ENCODE measurements at places on chromosomes 5 and 9. TPM values are rescaled to one million over a fixed set of nuclear protein-coding genes. Genes with fewer than 3 reads are reported as not detected.

GRCh38 chr9:133253268-133253667 lies 21.7 kb downstream of the ABO start:
- no peak for DNase-seq

DNA sequence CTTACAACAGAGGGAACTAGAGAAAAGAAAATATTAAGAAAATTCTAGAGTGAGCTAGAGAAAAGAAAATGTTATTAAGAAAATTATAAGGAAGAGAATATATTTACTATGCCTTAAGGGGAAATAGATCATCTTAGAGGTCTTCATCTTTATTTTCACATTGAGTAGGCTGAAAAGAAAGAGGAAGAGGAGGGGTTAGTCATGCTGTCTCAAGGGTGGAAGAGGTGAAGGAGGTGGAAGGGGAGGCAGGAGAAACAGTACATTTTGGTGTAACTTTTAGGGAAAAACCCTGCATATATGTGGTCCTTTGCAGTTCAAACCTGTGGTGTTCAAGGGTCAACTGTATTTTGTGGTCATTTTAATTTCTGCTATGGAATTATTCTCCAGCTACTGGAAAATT lies 46.6 kb downstream of the PPIP5K2 start:
- DNase-seq: no peak

GRCh38 chr9:71858102-71858798 lies 52.7 kb downstream of the ABHD17B start:
- DNase-seq: no peak

DNA sequence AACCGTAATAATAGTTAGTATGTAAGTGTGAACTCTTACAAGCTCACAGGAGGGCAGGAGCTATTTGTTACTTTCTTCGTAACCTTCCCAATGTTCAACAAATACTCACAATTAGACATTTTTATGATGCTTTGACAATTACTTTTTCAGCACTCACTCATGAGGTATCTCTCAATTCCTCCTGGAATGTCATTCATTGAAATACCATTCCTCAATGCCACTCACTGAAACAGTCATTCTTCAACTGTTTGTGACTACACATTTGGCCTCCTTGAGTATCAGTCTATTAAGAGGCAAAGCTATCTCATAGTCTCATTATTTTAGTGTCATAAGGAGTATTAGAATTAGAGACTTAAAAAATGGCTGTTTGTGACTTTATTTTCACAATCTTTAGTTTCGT lies 734.1 kb upstream of the DMAC1 start:
- no peak for DNase-seq

- peak; percentile 47 for DNase-seq
These were observed 59.2 kb downstream of the TNC start for GRCh38 chr9:115058684-115059315.

DNA sequence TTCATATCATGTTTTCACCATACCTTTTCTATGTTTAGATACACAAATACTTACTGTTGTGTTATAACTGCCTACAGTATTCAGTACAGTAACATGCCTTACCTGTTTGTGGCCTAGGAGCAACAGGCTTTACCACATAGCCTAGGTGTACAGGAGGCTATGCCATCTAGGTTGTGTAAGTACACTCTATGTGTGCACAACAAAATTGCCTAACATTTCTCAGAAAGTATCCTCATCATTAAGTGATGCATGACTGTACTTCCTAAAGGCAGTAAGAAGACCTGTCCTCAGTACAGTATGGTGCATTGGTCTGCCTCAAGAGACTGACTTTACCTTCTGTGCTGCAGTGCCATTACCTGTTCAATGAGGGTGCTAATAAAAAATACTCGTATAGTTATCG lies 7.9 kb downstream of the TXN start:
- DNase-seq: no peak

DNA sequence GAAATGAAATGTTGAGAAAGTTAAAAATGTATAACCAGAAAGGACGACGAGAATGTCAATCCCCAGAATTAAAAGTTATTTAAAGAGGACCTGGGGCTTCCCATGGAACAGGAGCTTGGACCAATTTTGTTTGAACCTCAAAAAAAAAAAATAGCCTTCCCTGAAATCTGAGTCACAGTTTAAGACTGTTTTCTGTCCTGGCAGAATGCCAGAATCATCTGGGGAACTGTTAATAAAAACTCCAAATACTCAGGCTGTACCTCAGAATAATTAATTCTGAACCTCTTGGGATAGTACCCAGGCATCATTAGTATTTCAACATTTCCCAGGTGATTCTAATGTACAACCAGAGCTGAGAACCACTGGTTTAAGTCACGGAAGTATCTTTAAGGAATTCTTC lies 102.2 kb upstream of the SLCO6A1 start:
- DNase-seq: no peak

DNA sequence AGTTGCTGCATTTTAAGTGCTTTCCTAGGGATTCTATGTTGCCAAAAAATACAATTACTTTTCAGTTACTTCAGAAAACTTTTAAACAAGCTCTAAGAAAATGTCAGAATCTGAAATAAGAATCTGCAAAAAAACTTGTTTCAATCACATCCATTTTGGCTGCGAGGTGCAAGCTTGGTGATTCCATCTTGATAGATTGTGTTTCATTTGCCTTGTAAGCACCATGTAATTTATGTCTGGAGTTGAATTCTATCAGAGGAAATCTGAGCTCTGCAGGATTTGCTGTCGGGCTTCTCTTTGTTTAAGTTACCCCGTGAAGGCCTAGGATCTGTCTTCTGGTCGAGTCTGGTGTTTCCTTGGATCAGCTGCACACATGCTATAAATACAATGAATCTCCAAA lies 40.4 kb upstream of the MAN2A1 start:
- DNase-seq: no peak

GRCh38 chr5:2752059-2752820 lies 763 bp upstream of the IRX2 start:
- no peak for DNase-seq

The OBP2B gene
- not detected for polyA plus RNA-seq

DNA sequence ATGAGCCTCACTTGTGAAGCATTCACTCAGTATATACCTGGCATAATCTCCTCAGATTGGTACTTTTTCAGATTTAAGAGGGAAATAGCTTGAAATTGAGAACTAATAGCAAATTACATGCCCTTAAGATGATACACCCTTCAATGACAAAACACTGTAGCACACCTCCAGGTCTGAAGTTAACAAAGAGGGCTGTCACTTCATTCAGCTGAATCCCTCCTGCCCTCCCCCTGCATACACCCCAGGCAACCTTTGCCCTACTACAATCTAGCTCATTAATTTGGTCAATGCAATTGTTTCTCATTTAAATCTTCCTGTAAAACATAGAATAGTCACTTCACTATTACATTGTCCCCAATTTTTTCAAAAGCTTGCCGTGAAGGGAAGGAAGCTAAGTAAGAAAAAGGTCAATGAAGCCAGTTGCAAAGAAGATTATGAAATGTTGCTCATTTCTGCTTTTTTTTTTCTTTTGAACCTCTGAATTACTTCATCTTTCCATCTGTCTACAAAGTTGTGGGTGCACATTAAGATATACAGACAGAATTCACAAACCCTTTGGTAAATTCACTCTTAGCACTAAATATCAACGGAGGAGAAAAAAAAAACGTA lies 294.8 kb upstream of the PTGER4 start:
- no peak for DNase-seq

The RC3H2 gene
- 11.5 TPM for polyA plus RNA-seq

DNA sequence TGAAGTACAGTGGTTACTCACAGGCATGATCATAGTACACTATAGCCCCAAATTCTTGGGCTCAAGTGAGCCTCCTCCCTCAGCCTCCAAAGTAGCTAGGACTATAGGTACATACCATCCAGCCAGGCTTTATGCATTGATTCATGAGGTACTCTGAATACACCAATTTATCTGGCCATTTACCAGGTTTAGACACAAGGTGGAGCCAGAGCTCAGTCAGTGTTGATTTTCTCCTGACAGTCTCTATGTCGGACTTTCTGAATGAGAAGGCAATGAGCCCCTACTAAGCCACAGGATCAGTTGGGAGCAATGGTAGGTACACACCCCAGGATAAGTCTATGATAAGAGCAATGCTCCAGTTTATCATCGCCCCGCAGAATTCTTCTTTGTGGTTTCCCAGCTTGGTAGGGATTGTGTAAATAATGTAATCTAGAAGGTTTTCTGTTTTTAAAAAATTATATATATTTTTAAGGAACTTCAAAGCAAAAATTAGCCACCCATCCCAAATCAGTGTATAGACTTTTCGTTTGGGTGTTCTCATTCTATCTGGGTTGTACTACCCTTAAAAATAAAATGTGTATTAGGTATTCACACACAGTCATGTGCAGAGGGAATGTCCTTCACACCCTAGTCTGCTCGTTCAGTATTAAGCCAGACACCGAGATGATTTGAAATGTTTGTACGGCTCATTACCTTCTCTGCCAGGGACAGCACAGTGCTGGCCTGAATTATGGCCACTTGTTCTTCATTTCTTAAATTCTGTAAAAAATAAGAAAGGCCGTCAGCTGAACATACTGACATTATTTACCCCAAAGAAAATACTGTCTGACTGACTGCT lies 118.4 kb upstream of the DPYSL3 start:
- no peak for DNase-seq

The TGFBI gene
- 44.1 TPM for polyA plus RNA-seq

DNA sequence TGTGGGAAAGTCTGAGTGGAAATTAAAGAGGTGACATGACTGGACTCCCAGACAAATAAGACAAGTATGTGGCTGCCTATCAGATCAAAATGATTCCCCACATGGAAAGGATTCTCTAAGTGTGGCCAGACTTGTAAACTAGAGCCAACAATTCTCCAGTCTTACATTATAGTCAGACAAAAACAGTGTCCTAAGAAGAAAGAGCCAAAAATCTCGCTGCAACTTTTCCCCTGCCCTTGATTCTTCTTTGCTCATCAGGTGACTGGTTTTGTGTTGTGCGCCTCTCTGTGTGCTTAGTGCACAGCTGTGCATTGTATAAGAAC lies 164.2 kb upstream of the TARS1 start:
- DNase-seq: no peak

DNA sequence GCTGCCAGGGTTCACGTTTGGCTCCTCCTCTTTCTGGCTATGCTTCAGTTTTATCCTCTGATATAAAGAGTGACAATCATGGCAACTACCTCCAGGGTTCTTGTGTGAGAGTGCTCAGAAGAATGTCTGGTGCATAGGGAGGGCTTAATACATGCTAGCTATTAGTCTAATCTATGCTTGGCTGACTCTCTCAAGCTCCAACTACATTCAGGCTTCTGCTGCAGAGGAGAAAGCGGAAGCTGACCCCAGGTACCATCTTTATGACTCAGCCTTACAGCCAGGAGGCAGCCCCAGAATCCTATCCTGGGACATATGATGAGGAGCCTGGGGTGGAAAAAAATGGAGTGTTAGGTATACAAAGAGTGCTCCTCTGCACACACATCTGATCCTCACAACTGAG lies 32.1 kb upstream of the RASGRF2 start:
- no peak for DNase-seq

DNA sequence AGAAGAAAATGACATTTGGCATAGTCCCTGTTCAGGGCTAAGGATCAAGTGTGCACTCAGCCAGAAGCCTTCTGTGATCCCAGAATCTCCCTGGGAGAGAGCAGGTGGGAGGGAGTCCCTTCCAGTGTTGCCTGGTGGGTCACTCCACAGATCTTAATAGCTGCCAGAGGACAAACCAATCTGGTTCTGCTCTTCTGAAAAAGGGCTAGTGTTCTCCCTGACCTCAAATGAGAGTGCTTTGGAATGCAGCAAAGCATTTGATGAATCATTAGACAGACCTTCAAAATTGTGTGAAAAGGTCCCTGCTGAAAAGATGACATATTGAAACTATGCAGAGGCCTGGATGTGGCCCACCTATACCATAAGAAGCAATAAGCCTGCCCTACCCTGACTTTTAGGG lies 339.7 kb downstream of the TMEM232 start:
- no peak for DNase-seq

The OR1N1 gene
- not detected for polyA plus RNA-seq

The KCNMB1 gene
- polyA plus RNA-seq: 1.3 TPM

The CDC25C gene
- polyA plus RNA-seq: not detected

DNA sequence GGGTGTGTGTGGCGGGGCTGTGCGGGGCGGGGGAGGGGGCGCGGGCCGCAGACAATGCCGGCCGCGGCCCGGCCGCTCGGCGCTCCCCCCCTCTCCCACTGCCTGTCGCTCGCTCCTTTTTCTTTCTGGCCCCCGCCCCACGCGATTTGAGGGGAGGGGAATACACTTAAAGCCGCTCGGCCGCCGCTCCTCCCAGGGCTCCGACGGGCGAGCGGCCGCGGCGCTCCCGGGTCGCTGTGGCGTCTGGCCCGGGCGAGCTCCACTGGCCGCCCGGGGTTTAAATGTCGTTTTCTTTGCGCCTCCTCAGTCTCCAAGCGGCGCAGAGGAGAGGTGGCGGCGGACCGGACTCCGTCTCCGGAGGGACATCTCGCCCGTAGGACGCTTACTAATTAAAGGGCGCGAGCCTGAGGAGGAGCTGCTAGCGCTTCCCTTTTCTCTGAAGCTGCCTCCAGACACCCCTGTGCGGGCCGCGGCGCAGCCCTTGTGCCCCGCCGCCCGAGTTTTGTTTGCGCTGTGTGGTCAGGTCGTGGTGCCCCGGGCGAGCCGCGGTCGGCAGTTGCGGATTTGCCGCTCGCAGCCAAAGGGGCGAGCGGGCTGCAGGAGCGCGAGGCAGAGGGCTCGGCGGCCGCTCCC lies 1.4 kb downstream of the ZSWIM6 start:
- peak; percentile 81 for DNase-seq

DNA sequence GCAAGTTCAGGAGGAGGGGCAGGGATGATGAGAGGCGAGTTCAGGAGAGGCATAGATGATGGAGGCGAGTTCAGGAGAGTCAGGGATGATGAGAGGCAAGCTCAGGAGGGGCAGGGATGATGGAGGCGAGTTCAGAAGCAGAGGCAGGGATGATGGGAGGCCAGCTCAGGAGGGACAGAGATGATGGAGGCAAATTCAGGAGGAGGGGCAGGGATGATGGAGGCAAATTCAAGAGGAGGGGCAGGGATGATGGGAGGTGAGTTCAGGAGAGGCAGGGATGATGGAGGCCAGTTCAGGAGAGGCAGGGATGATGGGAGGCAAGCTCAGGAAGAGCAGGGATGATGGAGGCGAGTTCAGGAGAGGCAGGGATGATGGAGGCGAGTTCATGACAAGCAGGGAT lies 17.8 kb upstream of the SPOCK1 start:
- DNase-seq: no peak

- peak; percentile 83 for DNase-seq
These were observed 83.9 kb downstream of the SLC1A3 start for GRCh38 chr5:36690041-36690961.

The C5 gene
- 0.97 TPM for polyA plus RNA-seq

GRCh38 chr9:94014066-94014654 lies 59.0 kb upstream of the BARX1 start:
- DNase-seq: no peak

GRCh38 chr9:130945173-130945572 lies 6.1 kb upstream of the FIBCD1 start:
- no peak for DNase-seq

- DNase-seq: no peak
These were observed 13.1 kb upstream of the NFIB start for GRCh38 chr9:14327036-14327435.
